NCI-H460 (cell line): ENCODE measurements at places on chromosomes 11 and 22. TPM values are rescaled to one million over a fixed set of nuclear protein-coding genes. Genes with fewer than 3 reads are reported as not detected.

- DNase-seq, result no peak
These were observed 68.7 kb upstream of the NECTIN1 start for GRCh38 chr11:119797736-119798135.

GRCh38 chr11:64747961-64748665, 4.2 kb upstream of the RASGRP2 start:
- DNase-seq, result no peak

DNA sequence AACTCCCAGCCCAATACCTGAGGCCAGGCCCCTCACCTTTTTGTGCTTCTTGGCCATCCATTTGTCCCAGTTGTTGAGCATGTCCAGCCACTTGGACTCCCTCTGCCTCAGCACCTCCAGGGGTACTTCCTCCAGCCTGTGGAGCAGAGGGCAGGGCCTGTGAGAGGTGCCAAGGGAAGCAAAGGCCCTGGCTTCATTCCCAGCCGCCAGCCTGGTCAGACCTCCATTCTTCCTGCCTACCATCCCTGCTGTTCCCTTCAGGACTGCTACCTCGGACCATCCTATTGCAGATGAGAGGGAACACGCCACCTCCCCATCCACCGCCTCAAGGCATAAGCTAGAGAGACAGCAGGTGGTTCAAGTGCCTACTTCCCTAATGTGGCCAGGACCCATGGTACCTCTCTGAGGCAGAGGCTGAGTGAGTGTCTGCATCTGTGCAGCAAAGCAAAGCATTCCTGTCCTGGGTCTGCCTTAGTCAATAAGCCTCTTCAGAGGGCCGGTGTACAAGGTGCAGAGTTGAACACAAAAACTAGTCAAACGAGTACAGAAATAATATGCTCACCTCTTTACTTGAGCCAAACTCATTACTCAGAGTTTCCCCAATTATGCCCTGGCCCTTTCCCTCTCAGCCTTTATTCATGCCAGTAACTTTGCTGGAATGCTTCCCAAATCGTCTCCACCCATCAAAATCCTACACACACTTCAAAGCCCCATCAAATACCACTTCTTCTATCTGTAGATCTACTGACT, 15.4 kb upstream of the CASTOR1 start:
- DNase-seq, result no peak

The ACP2 gene
- 13.4 and 15.2 TPM in 2 replicates for total RNA-seq
